ENCODE measurements at places on chromosomes 13 and 19. TPM values are rescaled to one million over a fixed set of nuclear protein-coding genes. Genes with fewer than 3 reads are reported as not detected.

The AMER2 gene
- not detected for total RNA-seq

The RDH8 gene
- not detected for total RNA-seq

GRCh38 chr13:106417467-106418110 is 117.9 kb downstream of the EFNB2 start:
- no peak for DNase-seq

GRCh38 chr19:23762548-23762883 is 3.8 kb upstream of the ZNF681 start:
- DNase-seq: no peak

GRCh38 chr13:91054902-91055301 is 292.6 kb upstream of the MIR17HG start:
- no peak for DNase-seq

DNA sequence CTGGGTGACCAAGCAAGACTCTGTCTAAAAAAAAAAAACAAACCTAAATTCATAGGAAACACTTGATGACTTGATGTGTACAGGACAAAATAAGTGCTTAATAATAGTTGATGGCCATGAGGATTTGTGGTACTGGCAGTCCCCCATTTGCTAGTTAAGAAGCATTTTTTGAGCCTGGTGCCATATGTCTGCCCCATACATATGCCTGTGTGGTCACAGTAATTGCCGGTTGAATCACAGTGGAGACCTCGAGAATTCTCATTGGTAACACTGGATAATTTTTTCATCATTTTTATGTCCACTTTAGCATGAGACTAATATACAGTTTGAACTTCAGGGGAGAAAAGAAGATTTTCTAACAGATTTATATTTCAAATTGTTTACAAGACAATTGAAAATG is 79.2 kb downstream of the LRCH1 start:
- no peak for DNase-seq

DNA sequence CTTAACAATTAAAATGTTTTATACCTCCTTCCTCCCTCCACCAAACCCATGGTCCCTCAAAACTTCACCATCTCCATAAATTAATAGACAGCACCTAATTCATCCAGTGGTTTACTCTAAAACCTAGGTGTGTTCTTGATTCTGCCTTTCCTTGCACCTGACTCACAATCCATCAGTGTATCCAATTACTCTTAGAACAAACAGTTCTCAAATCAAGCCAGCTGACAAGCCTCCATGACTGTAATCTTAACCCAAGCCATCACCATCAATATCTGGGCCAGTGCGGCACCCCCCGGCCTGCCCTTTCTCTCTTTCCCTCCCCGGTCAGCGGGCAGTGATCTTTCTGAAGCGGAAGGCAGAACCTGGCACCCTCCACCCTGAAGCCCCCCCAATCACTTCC is 75.6 kb downstream of the TNFRSF19 start:
- DNase-seq: no peak

GRCh38 chr19:16366433-16367260 is 42.0 kb downstream of the KLF2 start:
- peak; percentile 59 for DNase-seq

- DNase-seq: no peak
Observed at GRCh38 chr19:35122687-35123551, 7.3 kb downstream of the FXYD3 start.

- DNase-seq: no peak
Observed at GRCh38 chr19:43672061-43672679, 2.2 kb upstream of the PLAUR start.

GRCh38 chr19:55283548-55284377 is at the start of gene BRSK1:
BRSK1 (plus strand) TSS chr19:55283997; CDS start chr19:55284443, 446 bp downstream.
- DNase-seq: no peak

- DNase-seq: peak; percentile 87
Observed at GRCh38 chr19:14005349-14006084, 603 bp downstream of the RFX1 start.

- DNase-seq: no peak
Observed at GRCh38 chr13:31018511-31018910, 86.1 kb downstream of the TEX26 start.

GRCh38 chr13:94588541-94588940 is 7.4 kb downstream of the TGDS start:
- no peak for DNase-seq

DNA sequence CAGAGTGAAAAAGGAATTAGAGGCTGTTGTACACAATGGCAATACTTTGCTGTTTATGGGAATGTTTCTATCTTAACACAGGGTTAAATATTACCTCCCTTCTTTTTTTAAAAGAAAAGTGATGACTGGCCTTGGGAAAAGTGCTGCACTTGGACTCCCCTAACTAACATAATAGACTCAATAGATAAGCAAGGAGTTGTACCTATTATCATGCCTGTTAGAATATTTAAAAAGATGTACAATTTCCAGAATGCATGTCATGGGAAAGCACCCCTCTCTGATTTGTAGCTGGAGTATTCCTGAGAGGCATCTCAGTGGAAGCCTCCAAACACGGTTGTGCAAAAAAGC is 79.3 kb upstream of the GPC6 start:
- no peak for DNase-seq

DNA sequence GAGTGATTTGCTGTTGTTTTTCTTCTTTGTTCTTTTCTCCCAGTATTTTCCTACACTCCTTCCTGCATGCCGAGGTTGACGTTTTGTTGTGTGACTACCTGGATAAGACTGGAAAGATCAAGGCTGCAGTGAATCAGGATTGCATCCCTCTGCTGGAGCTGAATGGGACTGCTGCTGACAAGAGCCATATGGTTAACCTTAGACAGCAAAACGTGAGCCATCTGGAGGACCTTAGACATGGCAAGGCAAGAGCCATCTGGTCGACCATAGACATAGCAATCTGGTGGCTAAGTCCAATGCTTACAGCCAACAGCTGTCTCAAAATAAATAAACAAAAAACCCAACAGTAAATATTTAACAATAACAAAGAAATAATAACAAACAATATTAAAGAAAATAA is 42.6 kb upstream of the ZNF91 start:
- DNase-seq: no peak

GRCh38 chr13:79806821-79807220 is 325.9 kb downstream of the NDFIP2 start:
- DNase-seq: no peak

- no peak for DNase-seq
Observed at GRCh38 chr13:80305737-80306136, 35.2 kb downstream of the SPRY2 start.

GRCh38 chr19:30073152-30074000 is 131.3 kb downstream of the URI1 start:
- DNase-seq: no peak

GRCh38 chr13:114282041-114282670 is 755 bp downstream of the UPF3A start:
- DNase-seq: peak; percentile 22
